Smooth muscle cell of the brain vasculature (primary cell): ENCODE measurements at places on chromosomes 12 and 14.

DNA sequence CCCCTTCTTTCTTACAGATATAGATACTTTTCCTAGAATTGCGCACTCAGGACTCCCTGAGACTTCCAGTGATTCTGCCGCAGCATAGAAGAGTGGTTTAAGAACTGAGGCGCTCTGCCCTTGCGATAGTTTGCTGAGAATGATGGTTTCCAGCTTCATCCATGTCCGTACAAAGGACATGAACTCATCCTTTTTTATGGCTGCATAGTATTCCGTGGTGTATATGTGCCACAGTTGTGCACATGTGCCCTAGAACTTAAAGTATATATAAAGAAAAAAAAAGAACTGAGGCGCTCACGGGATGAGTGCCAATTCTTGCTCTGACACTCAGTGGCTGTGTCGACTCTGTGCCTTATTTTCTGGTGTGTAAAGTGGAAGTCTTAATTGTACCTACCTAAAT is 1.4 kb upstream of the CPM start:
- no peak for DNase-seq

DNA sequence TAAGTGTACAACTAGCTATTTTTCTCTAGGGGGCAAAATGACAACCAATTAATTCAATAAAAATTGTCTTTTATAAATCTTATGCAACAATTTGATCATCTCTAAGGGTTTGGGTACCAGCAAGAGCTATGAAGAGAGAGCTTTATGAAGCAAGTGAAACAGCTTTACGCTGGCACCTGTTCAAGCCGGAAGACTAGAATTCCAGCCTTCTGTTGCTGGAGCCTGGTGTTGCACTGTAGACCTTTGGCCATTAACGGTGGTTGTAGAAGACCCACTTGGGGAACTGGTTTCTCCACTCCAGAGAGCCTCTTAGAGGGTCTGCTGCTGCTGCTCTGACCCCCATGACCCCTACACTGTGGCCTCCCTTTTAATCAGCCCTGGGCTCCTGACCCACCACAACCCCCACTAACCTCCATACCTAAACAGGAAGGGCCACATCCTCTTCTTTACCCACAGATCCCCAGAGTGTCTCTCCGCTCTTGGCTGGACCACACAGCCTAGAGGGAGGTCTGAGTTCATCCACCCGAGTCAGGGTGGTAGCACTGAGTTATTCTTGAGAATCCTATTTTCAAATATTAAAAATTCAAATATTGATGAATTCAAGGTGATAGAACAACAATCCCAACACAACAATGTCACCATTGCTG is 54.6 kb upstream of the STON2 start:
- no peak for DNase-seq

- DNase-seq: no peak
Measured at GRCh38 chr14:85873006-85873405, 343.1 kb downstream of the FLRT2 start.

GRCh38 chr12:10719482-10719881 is 3.6 kb downstream of the YBX3 start:
- no peak for DNase-seq

GRCh38 chr12:108634341-108634751 is 652 bp upstream of the SELPLG start:
- DNase-seq: no peak
